Daoy (cell line): ENCODE measurements at places on chromosomes 5 and 9. TPM values are rescaled to one million over a fixed set of nuclear protein-coding genes. Genes with fewer than 3 reads are reported as not detected.

DNA sequence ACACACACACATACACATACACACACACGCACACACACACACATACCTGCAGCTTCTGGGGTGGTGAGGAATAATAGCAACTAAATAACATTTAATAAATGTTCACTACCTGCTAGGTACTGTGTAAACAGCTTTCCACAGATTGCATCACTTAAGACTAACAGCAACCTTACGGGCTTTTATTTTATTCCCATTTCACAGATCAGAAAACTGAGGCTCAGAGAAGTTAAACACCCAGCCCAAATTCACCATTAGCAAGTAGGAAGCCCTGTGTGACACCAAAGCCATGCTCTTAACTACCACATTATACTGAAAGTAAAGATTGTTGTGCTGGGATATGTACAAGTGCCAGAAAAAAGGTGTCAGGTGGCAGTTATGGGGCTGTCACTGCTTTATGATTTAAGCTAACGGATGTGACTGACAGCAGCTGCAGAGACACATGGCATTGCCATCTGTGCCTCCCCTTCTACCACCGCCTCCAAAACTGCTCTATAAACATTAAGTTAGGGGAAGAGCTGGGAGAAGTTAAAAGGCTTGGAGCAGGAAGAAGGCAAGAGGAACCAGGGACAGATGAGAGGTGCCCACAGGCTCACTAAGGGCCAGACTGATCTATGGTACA is 13.6 kb downstream of the MTMR12 start:
- no peak for DNase-seq

DNA sequence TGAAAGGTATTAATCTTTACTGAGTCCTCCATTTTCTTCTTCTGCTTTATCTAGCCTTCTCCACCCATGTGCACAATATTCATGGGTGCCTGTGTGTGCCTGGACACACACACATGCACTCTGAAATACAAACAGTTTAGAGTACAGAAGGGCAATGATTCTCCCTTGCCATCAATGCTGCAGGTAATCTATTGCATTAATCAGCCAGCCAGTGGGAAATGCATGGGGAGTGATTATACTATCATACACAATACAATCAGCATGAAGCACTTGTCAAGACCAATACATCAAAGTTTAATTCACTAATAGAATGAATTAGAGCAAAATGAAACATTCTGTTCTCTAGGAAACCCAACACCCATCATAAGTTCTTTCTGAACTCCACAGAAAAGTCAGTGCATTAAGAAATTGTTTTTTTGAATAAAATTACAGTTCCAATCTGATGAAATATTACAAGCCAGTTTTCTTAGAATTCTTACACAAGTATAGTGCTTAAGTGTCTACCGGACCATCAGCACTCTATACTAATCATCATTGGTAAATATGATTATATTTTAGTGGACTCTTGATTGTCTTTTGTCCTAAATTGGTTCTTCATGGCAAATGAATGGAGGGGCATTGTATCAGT is 172.2 kb downstream of the ZSWIM6 start:
- no peak for DNase-seq

DNA sequence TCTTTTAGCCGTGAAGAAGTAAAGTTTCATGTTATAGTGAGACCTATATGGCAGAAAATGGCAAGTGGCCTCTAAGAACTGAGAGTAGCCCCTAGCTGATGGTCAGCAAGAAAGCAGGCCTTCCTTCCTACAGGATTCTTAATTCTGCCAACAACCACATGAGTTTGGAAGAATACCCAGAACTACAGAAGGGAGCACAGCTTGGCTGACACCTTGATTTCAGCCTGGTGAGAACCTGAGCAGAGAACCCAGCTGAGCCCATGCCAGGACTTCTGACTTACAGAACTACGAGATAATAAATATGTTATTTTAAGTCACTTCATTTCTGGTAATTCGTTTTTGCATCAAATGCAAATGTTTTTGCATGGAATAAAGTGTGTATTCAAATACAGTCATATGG is 5.9 kb upstream of the FBXL17 start:
- DNase-seq, result no peak

GRCh38 chr5:142821733-142822487 is 51.7 kb downstream of the ARHGAP26 start:
- peak; percentile 86 for DNase-seq

- DNase-seq, result no peak
Measured at GRCh38 chr9:101380295-101380694, 4.5 kb downstream of the BAAT start.

- DNase-seq, result no peak
Measured at GRCh38 chr5:103901885-103902284, 339.3 kb upstream of the NUDT12 start.

ZBTB6 gene
- total RNA-seq, result 14.0 and 14.5 TPM in 2 replicates

DNA sequence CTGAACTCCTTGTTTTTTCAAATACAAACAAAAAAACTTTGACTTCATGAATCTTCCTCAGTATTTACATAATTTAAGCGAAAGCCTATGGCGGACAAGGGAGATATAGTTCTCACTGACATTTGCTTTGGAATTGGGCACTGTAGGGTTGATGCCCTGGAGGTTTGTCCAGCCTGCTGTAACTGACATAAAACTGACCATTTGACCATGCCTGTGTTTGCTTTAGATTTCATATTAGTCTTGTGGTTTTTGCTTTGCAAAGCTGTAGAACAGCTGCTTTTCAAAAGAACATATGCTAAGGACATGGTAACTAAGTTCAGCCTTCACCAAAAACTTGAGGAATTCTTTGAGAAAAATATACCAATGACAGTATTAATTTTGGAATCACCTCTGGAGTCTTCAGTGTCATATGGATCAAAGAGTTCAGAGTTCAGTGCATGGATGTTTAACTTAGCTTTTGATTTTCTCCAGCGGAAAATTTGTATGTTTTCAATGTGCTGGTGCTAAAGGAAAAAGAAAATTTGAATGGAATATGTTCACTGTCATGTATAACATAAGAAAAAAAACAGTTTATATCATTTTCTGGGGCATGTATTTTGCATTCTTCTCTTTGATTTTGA is 1013.1 kb downstream of the NR2F1-AS1 start:
- DNase-seq, result no peak

CD274 gene
- total RNA-seq, result 17.0 and 21.1 TPM in 2 replicates

- DNase-seq, result no peak
Measured at GRCh38 chr5:151581812-151582583, 9.1 kb downstream of the FAT2 start.

SLC6A19 gene
- total RNA-seq, result not detected in 2 replicates

DNA sequence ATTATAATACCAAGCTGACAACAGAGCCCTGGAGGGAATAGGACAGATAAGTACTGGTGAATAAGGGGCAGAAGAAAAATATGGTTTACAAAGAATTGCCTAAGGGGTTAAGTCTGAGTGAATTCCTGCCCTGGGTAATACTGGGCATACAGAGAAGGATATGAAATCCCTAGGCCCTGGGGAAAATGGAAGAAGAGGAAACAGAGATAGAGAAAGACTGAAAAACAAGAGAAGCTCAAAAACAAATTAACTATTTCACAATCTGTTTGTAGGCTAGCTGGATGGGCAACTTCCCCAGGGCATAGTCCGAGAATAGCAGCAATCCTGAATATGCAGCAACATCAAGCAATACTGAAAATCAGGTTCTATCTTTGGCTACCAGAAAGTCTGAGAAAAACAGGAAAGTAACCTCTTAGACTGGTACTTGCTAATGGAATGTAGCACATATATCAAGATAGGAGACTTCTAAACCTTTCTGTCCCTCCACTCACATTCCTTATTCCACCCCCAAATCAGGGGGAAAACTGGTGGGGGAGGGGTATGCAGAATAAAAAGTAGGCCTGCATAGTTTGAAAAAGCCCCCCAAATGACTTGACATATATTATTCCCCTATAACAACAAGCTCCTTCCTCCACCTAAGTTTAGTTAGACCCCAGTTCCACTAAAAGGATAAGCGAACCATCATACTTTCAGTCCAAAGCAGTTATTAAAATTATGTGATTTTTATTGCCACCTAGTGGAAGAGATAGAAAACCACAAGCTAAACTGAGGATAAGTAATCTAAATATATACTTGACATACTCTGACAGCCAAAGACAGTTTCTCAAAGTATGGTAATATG is 20.6 kb downstream of the SLC38A9 start:
- DNase-seq, result no peak

SOX30 gene
- total RNA-seq, result 0.11 TPM in 1 of 2 replicates, not detected in the other

ENG gene
- 2.6 and 4.1 TPM in 2 replicates for total RNA-seq

DNA sequence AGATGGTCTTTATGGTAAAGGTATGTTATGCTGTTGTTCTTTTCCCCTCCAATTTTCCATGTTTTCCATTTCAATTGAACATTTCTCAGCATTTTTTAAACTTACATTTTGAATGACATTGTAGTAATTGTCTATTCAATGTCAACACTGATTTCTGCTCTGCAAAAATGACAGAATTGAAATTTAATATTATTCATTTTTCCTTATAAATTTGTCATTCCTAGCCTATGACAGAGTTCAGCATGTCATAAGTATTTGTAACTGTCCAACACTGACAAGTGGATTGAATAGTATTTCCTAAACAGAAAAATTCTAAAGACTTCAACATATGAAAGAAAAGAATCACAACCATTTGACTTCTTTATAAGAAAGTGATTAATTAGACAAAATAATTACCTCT is 1478.3 kb upstream of the CDH6 start:
- no peak for DNase-seq

BRINP1 gene
- not detected in 2 replicates for total RNA-seq

GRCh38 chr5:106311230-106311915 is 1359.4 kb downstream of the EFNA5 start:
- no peak for DNase-seq

EIF4E1B gene
- not detected in 2 replicates for total RNA-seq

PCDHGA2 gene
- total RNA-seq, result 0.15 and 0.74 TPM in 2 replicates

DNA sequence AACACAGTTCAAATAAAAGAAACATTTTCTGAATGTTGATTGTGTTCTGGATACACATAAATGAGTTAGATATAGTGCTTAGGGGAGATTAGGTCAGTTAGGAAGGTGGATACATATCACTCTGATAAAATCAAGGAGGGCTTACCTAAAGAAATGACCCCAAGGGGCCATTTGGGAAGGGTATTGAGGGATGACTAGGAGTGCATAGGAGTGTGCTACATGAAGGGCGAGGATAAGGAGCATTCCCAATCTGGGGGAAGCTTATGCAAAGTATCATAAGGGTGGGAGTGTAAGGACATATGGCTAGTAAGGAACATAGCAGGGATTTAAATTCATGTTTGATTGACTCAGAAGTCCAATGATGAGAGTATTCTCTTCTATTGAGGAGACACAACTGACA is 183.6 kb downstream of the NSG2 start:
- DNase-seq, result no peak

GRCh38 chr5:42547141-42547540 is 123.9 kb downstream of the GHR start:
- no peak for DNase-seq

GRCh38 chr9:87455407-87455806 is 42.3 kb upstream of the DAPK1 start:
- no peak for DNase-seq

- DNase-seq, result no peak
Measured at GRCh38 chr5:141704782-141705297, 22.8 kb upstream of the ARAP3 start.

TEX53 gene
- total RNA-seq, result not detected in 2 replicates

DNA sequence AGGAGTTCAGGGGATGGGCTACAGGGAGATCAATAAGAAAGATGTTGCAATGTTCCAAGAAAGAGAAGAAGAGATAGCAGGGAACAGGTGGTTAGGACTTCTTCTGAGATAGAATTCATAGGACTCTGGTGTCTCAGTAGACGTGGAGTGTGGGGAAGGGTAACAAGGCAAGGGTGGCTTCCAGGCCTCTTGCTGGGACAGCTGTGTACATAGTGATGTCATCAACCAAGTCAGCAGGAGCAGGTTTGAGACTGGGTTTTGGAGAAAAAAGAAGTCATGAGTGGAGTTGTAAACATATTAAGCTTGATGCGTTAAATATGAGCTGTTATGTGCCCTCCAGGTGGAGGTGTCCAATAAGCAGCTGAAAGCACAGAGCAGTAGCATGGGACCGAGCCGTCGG is 211.8 kb upstream of the RASEF start:
- no peak for DNase-seq

DNA sequence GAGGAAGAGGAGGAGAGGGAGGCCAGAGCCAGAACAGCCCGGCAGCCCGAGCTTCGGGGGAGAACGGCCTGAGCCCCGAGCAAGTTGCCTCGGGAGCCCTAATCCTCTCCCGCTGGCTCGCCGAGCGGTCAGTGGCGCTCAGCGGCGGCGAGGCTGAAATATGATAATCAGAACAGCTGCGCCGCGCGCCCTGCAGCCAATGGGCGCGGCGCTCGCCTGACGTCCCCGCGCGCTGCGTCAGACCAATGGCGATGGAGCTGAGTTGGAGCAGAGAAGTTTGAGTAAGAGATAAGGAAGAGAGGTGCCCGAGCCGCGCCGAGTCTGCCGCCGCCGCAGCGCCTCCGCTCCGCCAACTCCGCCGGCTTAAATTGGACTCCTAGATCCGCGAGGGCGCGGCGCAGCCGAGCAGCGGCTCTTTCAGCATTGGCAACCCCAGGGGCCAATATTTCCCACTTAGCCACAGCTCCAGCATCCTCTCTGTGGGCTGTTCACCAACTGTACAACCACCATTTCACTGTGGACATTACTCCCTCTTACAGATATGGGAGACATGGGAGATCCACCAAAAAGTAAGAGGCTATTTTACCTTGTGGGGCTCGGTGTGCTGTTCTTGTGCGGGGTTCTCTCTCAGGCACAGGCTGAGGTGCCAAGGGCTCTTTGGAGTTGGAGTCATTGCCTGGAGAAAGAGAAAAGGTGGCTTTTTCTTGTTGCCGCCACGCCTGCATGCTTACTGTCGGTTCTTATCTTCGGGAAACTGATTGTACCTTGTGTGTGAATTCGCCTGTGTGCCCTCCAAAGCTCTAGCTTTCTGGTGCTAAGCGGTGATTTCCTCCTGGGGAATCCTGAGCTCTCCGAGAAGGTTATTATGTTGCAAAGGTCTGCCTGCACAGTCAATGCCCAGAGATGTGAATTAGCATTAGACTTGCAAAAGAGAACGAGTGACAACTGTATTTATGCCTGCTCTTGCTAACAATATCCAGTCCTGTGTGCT is at the start of gene ISL1:
Gene ISL1 (plus strand): TSS at position 318 of the 991 bp plus-strand sequence. CDS start 224 bp downstream, at position 542.
- peak; percentile 93 for DNase-seq

PRSS3 gene
- 13.5 and 15.2 TPM in 2 replicates for total RNA-seq

IFNA2 gene
- not detected in 2 replicates for total RNA-seq

PCDHB4 gene
- total RNA-seq, result 0.51 TPM in 2 replicates

SPZ1 gene
- total RNA-seq, result not detected in 2 replicates

BNC2 gene
- total RNA-seq, result 4.2 and 6.7 TPM in 2 replicates
